ENCODE measurements at places on chromosomes 11 and 22.

GRCh38 chr11:109027851-109028250 is 363.0 kb downstream of the DDX10 start:
- DNase-seq = no peak

DNA sequence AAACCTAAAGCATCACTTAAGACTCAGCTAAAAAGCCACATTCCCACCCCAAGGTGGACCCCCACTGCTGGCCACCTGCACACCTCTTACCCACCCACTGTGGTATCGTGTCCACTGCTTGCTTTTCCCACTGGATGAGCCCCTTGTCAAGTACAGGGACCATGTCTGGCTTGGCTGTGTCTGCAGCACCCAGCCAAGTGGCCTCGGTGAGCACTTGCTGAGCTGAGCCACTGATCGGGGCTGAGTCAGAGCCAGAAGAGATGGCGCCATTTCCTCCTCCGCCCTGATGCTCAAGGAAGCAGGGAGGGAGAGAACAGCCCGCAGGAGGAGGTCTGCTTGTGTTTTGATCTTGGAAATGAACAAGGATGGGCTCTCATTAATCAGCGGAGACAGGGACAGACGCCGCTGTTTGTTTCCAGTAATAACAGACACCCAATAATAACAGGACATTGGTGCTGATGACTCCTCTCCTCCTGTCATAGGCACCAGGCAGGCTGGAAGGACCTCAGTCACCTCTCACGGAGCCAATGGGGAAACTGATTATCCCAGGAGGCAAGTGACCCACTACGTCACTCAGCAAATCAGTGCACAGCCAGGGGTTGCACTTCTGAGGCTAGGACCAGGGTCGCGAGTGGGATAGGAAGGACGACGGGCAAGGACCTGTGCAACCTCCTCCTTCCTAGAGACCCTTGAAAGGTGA is 85.2 kb upstream of the RTL6 start:
- no peak for DNase-seq

- peak; percentile 16 for DNase-seq
Observed at GRCh38 chr11:22193348-22194051, 615 bp downstream of the ANO5 start.

DNA sequence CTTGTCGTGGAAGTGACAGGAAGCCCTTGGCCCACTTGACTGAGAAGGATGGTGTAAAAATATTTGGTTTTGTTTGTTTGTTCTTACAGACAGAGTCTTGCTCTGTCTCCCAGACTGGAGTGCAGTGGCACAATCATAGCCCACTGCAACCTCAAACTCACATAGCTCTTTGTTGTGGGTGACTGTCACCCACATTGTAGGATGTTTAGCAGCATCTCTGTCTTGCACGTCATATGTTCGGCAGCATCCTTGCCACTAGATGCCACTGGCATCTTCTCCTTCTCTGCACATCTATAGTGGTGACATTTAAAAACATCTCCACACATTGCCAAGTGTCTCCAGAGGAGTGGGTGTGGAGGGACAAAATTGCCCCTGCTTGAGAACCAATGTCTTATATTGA is 56.8 kb downstream of the PRR5L start:
- no peak for DNase-seq

DNA sequence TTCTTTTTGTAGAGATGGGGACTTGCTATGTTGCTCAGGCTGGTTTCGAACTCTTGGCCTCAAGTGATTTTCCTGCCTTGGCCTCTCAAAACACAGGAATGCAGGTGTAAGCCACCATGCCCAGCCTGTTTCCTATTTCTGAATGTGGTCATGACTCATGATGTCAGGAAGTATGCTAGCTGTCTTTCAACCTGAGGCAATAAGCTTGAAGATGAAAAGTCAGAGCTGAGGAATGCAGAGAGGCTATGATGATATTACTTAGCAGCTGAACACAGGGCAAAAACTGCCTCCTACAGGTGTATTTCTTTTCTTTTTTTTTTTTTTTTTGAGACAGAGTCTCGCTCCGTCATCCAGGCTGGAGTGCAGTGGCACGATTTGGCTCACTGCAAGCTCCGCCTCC is 9.0 kb upstream of the NUCB2 start:
- DNase-seq = no peak

DNA sequence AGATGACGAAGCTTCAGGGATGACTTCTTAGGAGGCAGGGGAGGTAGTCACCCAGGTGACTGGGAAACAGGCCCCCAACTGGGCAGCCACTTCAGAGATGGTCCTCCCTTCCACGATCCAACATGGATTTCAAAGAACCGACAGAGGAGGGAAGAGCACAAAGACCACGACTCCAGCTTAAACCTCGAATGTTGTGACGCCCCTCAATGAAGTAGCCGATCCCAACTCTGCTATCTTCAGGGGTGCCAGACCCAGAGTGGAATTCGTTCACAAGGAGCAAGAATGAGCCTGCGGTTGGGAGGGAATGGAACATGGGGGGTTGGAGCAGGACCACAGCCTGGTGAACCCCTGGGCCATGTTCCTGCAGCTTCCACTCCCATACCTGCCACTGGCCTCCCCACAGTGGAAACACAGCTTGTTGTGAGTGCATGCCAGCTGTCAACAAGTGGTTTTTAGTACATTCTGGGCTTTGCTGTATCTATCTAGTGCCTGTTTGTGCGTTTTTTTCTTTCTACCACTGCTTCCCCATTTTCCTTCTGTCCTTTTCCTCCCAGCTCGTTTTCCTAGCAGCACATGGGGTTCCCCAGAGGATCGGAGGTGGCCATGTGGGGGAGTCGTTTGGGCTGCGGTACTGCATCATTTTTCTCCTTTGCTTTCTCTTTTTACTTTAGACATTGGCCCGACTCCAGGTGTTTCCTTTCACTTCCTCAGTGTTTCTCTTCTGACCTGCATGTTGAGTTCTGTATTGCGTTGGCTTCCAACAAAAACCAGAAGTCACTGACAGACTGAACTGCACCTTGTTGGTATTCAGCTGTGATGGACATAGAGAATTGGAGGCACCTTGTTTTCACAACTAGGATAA is 65.8 kb downstream of the MORC2 start:
- no peak for DNase-seq

- DNase-seq = no peak
Observed at GRCh38 chr11:62146476-62147200, 22.8 kb downstream of the INCENP start.

DNA sequence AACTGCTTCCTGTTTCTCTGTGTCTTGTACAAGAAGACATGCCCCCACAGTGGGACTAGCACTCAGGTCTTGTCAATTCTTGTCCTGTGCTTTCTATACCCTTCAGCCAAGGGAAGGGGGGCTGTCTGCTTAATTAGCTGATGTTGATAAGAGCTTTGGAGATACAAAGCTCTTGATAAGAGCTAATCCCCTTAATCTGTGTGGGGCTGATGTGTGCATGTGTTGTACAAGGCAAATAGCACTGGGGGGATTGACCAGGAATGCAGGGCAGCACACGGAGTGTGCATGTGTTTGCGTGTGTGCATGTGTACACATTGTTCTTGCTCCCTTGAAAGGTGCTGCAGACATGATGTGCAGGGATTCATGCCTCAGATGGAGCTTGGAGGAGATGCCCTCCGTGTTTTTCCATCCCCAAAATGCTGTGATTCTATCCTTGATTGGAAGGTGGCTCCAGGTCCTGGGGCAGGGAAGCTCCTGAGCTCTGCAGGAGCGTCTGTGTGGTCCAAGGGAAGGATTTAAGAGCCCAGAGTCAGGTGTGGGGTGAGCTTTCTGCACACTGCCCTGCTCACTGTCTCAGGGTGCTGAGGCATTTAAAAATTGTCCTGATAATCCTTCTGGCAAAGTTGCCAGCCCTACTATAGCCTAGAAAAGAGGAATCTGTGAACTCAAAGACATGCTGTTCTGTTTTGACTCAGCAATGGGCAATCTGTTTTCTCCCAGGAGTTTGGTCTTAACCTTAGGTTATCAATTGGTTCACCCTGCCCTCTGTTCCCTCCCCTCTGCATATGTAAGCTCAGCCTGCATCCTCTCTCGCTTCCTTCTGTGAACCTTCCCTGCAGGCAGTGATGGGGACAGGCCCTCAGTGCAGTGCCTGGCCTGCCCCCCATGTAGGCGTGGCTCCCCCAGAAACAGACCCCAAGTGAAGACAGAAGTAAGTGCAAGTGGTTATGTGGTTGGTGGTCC is 102.0 kb downstream of the GRIK4 start:
- no peak for DNase-seq

DNA sequence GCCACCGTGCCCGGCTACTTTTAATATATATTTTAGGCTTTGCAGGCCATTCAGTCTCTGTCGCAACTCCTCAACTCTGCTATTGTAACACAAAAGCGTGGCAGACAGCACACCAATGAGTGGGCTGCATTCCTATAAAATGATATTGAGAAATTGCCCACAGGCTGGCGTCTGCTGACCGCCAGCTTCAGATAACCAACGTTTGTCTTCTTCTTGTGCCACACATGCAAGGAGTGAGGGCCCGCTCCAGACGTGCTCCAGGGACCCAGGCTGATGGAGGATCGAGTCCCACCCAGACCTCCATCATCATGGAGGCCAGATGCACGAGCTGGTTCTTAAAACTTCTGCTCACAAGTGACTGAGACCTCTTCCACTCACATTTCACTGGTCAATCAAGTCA is 35.4 kb upstream of the LINC01488 start:
- no peak for DNase-seq

DNA sequence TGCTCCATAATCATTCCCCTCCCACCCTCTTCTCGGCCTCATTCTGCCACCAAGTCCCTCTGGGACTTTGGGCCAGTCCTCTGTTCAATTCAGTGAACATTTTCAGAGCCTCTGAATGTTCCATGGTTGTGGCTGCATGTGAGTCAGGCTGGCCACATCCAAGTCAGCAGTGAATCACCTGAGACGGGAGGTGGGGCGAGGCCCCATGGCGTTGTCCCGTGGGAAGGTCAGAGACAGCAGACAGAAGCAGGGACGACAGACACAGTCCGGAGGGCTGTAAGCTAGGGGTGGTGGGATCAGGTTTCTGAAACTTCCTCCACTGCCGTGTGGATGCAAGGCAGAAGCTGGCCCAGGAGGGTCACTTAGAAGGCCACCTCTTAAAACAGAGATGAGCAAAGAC is 324.8 kb downstream of the MN1 start:
- DNase-seq = no peak

DNA sequence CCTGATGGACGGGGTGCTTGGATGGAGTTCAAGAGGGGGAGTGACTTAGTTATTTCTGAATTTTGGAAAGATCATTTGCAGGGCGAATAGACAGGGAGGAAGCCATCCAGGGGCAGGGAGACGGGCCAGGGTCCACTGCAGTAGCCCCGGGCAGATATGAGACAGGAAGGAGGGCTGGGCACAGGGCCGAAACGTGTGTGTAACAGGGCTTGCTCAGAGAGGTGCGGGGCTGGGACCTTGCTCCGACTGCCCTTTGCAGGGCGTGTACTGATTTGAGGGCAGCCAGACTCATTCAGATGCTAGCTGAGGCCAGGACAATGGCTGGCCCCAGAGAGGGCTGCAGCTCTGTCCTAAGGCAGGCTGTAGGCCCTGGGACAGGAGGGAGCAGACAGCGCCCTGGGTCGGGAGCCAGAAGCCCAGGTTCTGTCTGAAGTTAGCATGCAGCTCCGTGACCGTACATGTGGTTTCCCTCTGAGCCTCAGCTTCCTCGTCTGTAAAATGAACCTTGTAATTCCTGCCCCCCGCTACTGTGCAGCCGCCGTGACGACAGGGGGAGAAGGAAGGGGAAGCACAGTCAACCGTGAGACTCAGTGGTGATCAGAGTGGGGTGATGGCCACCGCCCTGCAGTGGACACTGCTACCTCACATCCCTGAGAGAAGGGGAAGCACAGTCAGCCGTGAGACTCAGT is 103.4 kb downstream of the PHF21B start:
- DNase-seq = no peak
